ENCODE measurements at places on chromosomes 4 and X.

GRCh38 chrX:109840585-109840984, 107.5 kb upstream of the ACSL4 start:
- no peak for DNase-seq

GRCh38 chr4:175531405-175532091, 280.5 kb downstream of the GPM6A start:
- no peak for DNase-seq

- DNase-seq, result no peak
Observed at GRCh38 chr4:2583092-2583491, 46.6 kb downstream of the FAM193A start.

GRCh38 chr4:92099861-92100260, 203.9 kb upstream of the GRID2 start:
- no peak for DNase-seq

DNA sequence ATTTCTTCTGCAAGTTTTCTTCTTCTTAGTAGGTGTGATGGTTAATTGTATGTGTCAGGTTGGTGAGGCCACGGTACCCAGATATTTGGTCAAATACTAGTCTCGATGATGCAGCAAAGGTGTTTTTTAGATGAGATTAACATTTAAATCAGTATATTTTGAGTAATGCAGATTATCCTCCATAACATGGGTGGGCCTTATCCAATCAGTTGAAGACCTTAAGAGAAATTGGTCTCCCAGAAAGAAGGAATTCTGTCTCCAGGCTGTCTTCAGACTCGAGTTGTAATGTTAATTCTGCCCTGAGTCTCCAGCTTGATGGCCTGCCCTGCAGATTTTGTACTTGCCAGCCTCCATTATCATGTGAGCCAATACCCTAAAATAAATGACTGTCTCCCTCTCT, 122.5 kb upstream of the TSPAN5 start:
- DNase-seq, result no peak

- DNase-seq, result no peak
Observed at GRCh38 chr4:128832243-128832625, 22.7 kb downstream of the JADE1 start.

GRCh38 chr4:165204462-165204830, 2.9 kb upstream of the KLHL2 start:
- DNase-seq, result no peak

GRCh38 chrX:42996861-42997260, 218.9 kb upstream of the PPP1R2C start:
- no peak for DNase-seq

- no peak for DNase-seq
Observed at GRCh38 chr4:73709451-73710033, 30.8 kb upstream of the CXCL8 start.

- DNase-seq, result no peak
Observed at GRCh38 chr4:7355795-7356194, 78.9 kb downstream of the PSAPL1 start.

DNA sequence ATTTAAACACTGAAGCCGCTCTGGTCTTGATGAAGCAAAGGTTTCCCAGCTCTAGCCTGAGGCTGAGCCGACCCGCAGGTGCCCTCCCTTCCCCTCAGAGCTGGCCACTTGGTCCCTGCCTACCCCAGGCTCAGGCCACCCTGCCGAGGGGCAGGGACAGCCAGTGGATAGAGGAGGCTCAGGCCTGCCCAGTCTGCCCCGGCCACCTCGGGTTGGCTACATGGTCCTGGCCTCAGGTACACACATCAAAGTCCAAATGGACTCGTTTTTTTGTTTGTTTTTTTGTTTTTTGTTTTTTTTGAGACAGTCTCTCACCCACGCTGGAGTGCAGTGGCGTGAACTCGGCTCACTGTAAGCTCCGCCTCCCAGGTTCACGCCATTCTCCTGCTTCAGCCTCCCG, 23.8 kb downstream of the TACC3 start:
- no peak for DNase-seq

- DNase-seq, result no peak
Observed at GRCh38 chr4:20262221-20262620, 10.5 kb downstream of the SLIT2 start.

- no peak for DNase-seq
Observed at GRCh38 chr4:158327525-158327924, 117.2 kb downstream of the TMEM144 start.

DNA sequence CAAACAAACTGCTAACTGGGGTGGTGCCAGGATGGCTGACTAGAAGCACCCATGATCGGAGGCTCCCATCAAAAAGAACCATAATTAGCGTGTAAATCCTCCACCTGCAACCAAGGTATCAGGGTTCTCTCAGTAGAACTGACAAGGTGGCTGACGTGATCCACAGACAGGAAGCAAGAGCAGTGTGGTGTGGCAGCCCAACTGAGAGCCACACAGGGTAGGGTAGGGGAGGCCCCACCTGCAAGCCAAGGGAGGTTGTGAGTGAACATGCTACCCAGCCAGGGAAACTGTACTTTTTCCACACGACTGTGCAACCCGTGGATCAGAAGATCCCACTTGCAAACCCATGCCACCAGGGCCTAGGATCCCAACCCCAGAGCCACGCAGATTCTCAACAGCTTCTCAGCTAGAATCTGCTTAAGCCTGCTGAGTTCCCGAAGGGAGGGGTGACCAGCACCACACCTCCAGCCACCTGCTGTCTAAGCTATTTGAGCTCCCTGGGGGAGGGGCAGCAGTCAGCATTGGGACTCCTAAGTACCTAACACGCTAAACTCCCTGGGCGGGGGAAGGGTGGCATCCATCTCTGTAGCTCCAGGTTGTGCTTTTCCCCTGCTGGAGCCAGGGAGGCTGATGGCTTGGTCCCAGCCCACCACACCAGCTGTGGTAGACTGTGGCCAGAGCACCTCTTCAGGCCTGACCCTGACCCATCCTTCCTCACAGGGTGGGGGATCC, 425.1 kb downstream of the GPM6A start:
- no peak for DNase-seq

- DNase-seq, result no peak
Observed at GRCh38 chr4:153122855-153123254, 81.4 kb upstream of the TRIM2 start.

- DNase-seq, result no peak
Observed at GRCh38 chrX:97907791-97908190, 1024.1 kb downstream of the RPA4 start.

- DNase-seq, result peak; percentile 51
Observed at GRCh38 chr4:2281575-2282343, 19.9 kb upstream of the MXD4 start.

DNA sequence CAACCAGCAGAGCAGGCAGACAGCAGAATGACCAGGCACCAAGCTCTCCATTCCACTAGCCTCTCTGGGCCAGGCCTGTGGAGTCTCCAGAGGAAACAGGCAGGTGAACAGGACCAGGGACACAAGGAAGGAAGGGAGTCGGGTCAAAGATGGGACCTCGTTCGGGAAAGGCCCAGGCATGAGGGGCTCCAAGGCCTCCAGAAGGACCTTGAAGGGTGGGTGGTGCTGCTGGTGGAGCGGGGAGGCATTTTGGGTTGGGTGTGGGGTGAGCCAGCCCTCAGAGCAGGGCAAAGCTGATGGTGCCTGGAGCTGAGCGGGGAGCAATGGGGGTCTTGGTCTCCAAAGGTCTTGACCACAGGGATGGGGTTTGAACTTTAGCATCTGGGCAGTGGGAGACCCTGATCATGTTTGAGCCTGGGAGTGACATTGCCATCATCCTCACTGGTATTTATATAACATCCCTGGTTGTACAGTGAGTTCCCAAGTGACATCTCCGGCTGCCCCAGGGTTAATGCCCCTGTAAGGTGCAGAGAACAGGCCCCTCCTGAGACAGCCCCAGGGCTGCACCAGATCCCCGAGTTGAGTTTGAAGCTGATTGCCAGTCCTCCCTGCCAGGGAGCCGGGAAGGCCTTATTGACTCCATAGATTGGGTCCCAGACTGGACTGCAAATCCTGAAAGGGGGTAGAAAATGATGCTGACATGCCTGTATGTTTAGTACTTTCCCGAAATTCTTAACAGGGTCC, 52.7 kb downstream of the PSAPL1 start:
- DNase-seq, result no peak

DNA sequence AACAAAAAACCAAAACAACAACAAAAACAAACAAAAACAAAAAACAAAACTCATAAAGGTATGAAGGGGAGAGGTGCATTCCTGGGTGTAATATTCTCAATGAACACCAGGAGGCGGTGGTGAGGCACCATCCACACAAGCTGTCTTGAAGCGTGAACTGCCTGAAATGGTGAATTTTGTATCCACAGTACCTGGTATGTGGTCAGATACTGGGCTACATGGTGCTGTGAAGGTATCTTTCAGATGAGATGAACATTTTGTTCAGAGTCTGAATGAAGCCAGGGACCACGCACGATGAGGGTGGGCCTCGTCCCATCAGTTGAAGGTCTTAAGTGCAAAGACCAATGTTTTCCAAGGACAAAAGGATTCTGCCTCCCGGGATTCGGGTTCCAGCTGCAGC, 58.5 kb downstream of the ASMT start:
- no peak for DNase-seq

DNA sequence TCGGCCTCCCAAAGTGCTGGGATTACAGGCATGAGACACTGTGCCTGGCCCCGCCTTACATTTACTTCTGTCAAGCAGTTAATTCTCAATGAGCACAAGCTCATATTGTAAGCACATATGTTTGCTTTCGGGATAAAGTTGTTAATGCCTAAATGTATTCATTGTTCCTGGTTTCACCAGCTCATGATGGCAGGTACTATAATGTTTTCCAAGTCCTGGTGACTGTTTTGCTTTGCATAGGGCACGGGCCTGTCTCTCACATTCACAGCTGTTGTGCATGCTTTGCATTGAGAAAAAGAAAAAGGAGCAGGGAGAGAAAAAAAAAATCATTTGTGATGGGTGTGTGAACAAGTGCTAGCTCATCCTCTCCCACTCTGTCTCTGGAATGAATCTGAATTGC, 661.2 kb upstream of the TENM3 start:
- no peak for DNase-seq

GRCh38 chr4:44914748-44915147, 188.4 kb upstream of the GNPDA2 start:
- no peak for DNase-seq

GRCh38 chr4:2696423-2696822, 59.7 kb downstream of the TNIP2 start:
- DNase-seq, result no peak

DNA sequence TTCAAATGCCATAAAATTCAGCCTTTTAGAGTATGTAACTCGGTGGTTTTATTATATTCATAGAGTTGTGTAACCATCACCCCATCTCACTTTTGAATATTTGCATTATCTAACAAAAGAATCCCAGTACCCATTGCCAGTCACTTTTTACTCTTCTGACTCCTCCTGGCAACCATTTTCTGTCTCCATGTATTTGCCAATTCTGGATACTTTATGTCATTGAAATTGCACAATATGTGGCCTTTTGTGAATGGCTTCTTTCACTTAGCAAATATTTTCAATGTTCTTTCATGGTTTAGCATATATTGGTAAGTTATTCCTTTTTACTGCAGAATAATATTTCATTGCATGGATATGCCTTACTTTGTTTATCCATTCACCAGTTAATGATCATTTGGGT, 79.9 kb downstream of the SLIT2 start:
- DNase-seq, result no peak

DNA sequence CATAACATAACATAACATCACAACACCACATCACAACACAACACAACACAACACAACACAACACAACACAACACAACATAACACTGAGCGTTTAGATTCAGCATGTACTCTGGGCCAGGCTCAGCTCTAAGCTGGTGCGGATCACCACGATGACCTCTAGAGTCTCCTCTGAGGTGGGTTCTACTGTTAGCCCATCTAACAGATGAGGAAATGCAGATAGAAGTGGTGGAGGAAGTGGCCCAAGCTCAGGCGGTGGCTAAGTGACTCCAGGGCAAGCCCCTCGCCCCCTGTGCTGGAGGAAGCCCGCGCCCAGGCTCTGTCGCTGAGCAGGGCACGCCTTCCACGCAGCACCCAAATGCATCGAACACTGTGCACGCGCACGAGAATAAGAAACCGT, 45.3 kb upstream of the CDKN2AIP start:
- DNase-seq, result no peak

GRCh38 chr4:145497199-145498149, 15.8 kb downstream of the SMAD1 start:
- DNase-seq, result no peak

DNA sequence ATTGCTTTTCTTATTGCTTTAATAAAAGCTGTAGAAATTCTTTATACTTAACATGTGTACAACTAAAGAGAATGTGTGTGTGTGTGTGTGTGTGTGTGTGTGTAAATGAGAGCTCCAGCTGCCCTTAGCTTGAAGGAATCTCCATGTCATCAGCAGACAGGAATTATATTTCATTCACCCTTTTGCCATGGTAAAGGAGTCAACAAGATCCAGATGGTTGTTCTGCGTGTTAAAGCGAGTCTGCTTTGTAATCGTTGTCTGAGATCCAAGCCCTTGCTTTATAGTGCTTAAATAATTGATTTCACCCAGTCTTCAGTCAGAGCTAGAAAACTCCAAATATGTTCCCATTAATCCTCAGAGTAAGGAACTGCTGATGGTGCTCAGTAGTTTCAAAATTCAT, 285.5 kb downstream of the PDGFC start:
- no peak for DNase-seq

- DNase-seq, result no peak
Observed at GRCh38 chrX:24093746-24094145, 39.0 kb downstream of the EIF2S3 start.

GRCh38 chrX:133598601-133599335, 183.5 kb upstream of the GPC4 start:
- DNase-seq, result no peak

- DNase-seq, result no peak
Observed at GRCh38 chr4:11367371-11367770, 61.3 kb downstream of the HS3ST1 start.

DNA sequence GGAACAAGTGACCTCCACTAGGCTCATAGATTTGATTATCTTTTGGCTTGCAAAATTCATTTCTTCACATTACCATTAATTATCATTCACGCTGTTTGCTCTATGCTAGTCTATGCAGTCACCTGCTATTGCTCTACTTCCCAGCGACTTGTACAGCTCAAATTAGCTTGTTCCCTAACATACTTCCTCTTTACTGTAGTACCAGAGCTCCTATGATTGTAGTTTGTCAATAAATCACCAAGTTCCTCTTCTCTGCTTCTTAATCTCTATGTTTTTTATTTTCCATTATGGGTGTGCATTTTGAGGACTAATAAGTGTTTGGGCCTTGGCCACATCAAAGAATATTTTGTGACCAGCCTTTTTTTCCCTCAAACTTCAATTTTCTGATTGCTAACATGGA, 6.2 kb upstream of the GSPT2 start:
- no peak for DNase-seq

DNA sequence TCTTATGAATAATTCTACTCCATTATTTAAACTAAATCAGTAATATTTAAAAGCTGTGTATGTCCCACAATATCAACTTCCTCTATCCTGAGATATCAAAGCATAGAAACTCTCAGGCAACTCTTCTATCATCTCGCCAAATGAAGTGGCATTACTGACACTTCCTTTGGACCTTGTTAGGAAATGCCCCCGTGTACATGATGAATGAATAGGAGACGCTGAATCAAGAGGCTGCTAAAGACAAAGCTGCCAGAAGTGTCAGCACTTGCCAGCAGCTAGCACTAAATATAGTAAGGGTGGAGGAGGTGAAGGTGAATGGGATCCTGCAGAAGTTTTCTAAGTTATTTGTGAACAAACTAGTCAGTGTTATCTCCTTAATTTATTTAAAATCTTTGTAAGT, 99.5 kb upstream of the BLTP1 start:
- DNase-seq, result no peak
